ENCODE measurements at places on chromosomes 2 and 18.

DNA sequence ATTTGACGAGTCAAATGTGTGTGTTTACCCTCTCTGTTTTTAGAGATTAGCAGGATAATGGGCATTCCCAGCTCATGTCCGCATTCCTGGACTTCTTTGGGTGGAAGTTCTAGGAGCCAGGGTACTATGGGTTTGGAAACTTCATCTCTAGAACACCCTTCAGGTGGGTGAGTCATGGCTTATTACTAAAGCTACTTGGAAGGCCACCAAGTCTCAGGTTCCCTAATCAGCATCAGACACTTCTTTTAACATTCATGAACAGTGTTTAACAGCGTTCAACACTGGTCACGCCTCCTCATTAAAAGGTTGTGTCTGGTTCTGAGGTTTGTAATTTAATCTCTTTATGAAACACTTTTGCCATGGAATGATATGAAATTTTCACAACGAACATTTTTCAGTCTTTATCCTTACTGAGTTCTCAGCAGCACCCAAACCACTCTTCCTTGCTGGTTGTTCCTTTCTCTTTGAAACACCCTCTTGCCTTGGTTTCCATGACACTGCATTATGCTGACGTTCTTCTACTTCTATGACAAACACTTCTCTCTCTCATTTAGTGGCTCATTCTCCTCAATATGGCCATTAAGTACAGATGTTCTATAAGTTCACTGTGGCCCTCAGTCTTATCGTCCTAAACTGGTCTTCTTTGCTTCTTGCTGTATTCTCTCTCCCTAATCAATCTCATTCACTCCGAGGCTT, 49.3 kb downstream of the MMADHC start:
- DNase-seq, result no peak

- DNase-seq, result no peak
Observed at GRCh38 chr2:75808793-75809535, 98.2 kb upstream of the GCFC2 start.

DNA sequence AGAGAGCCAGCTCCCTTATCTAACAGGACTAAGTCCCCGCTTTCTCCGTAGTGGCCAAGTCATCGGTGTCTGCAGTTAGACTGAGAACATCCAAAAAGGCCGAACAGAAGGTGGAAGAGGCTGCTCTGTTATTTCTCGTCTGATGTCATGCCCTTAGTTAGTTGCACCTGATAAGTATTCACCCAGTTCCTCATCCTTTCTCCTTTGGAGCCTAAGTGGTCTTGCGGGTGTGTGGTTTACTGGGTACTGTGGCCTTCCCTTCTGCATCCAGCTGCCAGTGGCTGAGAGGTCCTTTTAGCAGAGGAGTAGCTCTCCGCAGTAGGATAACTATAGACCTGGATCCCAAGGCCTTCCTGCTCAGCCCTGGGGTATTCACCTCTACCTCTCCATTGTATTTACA, 211.6 kb downstream of the BCL2 start:
- DNase-seq, result no peak

GRCh38 chr2:1736997-1737480, 7.3 kb downstream of the PXDN start:
- no peak for DNase-seq

- DNase-seq, result no peak
Observed at GRCh38 chr18:22088029-22088428, 81.4 kb upstream of the GATA6 start.

GRCh38 chr2:120934574-120935338, 199.1 kb downstream of the GLI2 start:
- DNase-seq, result no peak

GRCh38 chr2:42345986-42346385, 15.0 kb downstream of the COX7A2L start:
- no peak for DNase-seq

GRCh38 chr2:119425620-119426395, 5.8 kb upstream of the TMEM37 start:
- no peak for DNase-seq

- DNase-seq, result no peak
Observed at GRCh38 chr2:206105038-206105437, 19.1 kb upstream of the INO80D start.

DNA sequence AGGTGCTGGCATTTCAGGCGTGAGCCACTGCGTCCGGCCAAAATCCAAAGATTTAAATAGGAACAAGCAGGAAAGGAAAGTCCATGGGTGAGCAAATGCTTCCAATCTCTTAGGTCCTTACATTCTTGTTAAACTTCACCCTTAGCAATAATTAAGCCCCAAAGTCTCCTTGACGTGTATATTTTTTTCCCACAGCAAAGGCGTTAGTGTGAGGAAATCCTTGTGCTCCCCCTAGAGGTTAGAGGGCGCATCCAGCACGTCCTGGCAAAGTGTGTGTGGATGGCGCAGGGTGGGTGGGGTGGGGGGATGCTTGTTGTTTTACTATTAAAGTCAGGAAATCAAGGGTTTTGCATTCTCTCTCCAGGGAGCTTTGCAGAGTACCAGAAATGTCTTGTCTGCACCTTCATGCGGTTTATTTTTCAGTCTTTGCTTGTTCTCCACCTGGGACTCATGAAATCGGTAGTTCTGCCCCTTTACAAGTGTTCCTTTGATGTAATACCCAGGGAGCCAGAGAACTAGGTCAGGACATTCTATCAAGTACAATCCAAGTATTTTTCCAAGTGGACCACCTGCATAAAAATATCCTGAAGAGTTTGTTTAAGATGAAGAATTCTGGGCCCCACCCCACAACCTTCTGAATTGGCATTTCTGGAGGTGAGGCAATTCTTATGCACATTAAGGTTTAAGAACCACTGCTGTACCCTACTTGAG, 22.2 kb upstream of the ITSN2 start:
- peak; percentile 74 for DNase-seq

- no peak for DNase-seq
Observed at GRCh38 chr2:121237980-121238665, 46.9 kb downstream of the TFCP2L1 start.

- no peak for DNase-seq
Observed at GRCh38 chr18:28012336-28012735, 164.6 kb downstream of the CDH2 start.

GRCh38 chr18:13611601-13612195, 114.7 kb downstream of the FAM210A start:
- no peak for DNase-seq

DNA sequence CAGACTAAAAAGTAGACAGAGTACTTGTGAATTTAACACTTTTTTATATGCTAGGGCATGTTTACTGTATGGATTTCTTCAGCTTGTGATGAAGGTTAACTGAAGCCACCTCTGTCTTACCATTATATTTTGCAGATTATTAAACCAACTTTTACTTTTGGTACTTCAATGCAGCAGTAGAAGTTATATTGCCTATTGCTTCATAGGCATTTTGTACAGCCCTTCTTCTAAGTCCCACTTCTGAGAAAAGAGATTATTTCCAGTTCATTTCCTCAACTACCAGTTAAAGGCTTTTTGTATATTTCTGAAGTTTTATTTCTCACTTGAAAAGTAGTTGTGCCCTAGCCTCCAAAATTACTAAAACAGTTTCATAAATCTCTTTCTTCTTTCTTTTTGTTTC, 256.4 kb upstream of the FBXO11 start:
- no peak for DNase-seq

- DNase-seq, result no peak
Observed at GRCh38 chr2:127320586-127321275, 26.8 kb upstream of the ERCC3 start.

DNA sequence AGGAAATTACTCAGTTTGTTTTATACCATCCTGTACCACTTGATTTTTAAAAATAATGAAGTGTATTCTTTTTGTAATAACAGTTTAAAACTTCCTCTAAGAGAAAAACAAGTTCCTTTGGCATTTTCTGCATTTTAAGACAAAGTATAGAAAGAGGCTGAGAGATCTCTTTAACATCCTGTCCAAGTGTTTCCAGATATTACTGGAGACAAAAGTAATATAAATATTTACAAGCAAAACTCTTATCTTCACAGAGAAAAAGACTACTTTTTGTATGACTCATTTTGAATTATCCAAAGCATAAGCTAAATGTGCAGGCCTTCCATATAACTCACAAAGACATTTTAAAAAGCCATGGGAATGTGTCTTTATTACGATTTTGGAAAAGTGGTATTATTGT, 221.1 kb downstream of the RDH14 start:
- no peak for DNase-seq

DNA sequence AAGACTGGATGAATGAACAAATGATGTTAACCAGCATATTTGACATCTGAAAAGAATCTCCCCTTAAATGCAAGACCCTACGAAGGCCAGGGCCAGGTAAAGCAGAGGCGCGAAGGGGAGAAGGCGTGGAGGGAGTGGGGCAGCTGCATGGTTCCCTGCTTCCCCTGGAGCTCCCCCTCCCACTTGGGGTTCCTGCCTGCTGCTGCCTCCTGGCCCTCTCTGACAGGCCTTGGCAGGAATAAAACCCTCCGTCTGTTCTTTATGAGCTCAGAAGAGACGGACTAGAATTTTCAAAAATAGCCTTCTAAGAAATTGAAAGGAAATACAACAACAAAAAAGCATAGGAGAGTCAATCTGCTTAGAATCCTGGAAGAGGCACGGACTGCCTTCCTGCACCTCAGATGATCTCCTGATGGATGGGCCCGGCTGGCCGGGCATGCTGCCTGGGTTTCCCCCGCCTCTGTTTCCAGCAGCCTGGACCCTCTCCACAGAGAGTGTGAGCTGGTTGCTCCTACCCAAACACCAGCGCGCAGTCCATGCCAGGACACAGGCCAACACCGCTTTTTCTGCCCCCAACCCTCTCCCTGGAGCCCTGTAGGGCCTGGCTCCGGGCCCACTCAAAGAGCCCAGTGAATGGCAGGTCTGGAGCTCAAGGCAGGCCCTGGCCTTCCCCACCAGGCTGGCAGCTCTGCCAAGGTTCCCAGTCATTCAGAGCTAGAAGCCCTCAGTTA, 23.9 kb downstream of the CFAP65 start:
- DNase-seq, result no peak

DNA sequence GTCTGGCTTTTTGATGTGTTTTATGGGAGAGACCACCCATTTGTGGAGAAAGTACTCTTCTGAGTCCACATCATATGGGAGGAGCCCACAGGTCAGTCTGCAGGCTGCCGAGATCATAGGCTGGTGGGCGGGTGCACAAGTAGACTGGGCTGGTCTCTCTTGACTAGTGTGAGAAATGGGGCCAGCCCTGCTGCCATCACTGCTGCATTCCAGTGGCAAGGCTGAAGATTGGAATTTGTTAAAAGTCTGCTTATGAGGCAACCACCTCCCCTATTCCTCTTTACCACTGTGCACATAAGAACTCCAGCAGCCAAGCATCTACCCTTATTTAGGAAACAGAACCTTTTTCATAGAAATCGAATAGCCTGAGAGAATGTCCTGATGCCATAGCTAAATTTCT, 200.7 kb downstream of the DIS3L2 start:
- DNase-seq, result no peak

DNA sequence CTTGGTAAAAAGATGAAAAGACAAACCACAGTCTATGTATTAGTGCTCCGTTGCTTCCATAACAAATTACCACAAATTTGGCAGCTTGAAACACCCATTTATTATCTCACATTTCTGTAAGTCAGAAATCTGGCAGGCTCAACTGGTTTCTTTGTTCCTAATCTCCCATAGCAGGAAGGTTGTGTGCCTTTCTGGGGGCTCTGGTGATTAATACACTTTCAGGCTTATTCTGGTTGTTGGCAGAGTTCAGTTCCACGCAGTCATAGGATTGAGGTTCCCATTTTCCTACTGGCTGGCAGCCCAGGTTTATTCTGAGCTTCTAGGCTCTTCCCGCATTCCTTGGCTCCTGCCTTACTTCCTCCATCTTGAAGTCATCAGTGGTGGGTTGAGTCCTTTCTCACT, 189.3 kb downstream of the ANAPC1 start:
- no peak for DNase-seq

- no peak for DNase-seq
Observed at GRCh38 chr2:37569986-37570679, 101.3 kb downstream of the CDC42EP3 start.

GRCh38 chr18:36620788-36621187, 208.0 kb downstream of the TPGS2 start:
- no peak for DNase-seq

- peak; percentile 78 for DNase-seq
Observed at GRCh38 chr2:20576598-20577115, 74.2 kb downstream of the HS1BP3 start.

DNA sequence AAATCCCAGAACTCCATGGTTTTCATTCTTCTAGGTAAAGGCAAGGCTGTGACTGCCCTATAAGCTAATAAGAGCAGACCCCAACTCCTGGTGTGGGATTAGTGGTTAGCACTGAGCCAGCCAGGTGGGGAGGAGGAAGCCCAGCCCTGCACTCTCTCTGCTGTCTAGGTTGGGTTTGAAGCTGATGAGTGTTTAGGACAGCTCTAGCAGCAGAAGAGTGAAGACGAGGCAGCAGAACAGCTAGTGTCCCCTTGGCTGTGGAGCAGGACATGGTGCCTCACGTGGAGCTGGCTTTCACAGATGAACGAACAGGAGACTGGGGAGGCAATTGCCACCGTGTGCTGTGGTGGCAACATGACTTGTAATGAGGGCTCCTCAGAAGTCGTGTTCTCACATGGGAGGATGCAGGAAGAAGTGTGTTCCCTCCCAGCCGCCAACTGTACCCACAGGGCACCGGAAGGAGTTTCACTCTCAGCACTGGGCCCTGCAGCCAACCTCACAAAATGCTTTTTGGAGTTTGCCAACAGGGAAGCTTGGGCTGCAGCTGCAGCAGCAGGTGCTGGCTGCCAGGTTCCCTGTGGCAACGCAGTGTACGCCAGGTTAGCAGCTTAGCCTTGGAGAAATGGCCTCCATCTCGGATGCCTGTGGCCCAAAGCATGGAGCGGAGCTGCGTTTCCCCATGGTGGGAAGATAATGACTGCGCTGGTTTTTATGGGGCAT, 328.2 kb downstream of the SETBP1 start:
- DNase-seq, result no peak

- peak; percentile 42 for DNase-seq
Observed at GRCh38 chr2:105744909-105745853, at the start of gene NCK2. Gene NCK2 (plus strand): TSS chr2:105744912. CDS start chr2:105855064, 110,152 bp downstream.

DNA sequence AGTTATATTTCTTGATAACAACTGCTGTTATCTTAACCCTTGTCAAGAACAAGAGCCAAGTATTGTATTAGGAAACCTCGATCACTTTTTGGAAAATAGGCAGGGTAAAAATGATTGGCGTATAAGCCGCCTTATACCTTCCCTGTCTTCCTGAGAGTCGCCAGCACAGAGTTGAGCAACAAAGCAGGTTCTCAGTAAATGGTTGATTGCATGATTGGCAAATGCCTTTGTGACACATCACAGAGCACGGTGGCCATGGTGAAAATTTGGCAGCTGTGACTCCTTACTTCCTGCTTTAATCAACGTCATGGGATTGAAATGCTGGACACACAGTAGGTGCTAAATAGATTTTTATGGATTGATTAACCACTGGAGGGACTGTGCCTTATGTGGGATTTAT, 3.9 kb upstream of the KLHL29 start:
- peak; percentile 23 for DNase-seq

DNA sequence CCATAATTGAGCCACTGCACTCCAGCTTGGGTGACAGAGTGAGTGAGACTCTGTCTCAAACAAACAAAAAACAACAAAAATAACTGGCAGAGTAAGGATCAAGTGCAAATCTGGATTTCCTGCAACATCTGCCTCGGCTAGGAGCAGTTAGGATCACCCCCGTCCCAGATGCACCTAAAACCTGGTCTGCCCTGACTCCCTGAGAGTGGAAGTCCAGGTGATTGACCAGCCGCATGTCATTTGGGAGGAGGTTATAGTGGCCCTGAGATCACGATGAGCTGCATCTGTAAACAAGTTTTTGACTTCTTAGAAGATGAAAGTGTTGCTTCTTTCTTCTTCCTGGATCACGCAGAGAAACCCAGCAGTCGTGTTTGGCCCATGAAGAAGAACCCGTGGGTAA, 5.0 kb upstream of the ESPNL start:
- no peak for DNase-seq

Measured in CD4-positive, alpha-beta T cell treated with Interleukin-21 for 1 hour (primary cell).